ENCODE measurements at places on chromosomes 7 and 10.

GRCh38 chr10:78292250-78292981 is 258.8 kb downstream of the RPS24 start:
- DNase-seq, result no peak

DNA sequence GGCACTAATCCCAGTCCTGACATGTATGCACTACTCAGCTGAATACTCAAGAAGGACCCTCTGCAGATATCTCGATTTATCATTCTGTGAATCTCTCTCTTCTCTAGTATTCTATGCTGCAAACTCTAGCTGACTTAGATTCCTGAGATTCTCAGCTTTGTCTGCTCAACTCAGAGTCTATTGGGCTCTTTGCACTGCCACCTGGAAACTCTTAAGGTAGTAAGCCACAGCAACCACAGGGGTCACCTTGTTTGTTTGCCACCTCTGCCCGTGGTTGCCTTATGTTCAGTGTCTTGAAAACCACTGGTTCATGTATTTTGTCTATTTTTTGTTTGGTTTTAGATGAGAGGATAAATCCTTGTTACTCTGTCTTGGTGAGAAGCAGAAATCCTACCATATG is 72.9 kb downstream of the SP8 start:
- no peak for DNase-seq

- DNase-seq, result no peak
These were observed 51.3 kb upstream of the PLEKHA1 start for GRCh38 chr10:122323189-122323588.

- no peak for DNase-seq
These were observed 181.7 kb downstream of the PTEN start for GRCh38 chr10:88045096-88045495.

DNA sequence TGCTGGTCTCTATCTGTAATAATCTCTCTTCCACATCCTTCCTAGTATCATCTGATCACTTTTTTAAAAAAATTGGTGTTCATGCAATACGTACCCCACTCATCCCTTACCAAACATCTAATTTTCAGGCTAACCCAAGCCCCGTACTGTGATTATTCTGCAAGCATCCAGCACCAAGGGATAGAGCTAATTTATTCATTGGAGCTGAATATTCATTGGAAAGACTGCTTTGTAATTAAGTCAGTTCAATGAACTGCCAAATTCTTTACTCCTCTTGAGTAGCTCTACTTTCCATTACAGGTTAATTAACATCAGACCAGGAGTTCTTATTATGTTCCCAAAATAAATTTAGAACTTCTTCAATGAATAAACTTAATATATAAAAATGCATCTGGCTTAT is 66.4 kb upstream of the MRLN start:
- no peak for DNase-seq

GRCh38 chr10:4546500-4546899 is 279.5 kb upstream of the AKR1E2 start:
- DNase-seq, result peak; percentile 32

DNA sequence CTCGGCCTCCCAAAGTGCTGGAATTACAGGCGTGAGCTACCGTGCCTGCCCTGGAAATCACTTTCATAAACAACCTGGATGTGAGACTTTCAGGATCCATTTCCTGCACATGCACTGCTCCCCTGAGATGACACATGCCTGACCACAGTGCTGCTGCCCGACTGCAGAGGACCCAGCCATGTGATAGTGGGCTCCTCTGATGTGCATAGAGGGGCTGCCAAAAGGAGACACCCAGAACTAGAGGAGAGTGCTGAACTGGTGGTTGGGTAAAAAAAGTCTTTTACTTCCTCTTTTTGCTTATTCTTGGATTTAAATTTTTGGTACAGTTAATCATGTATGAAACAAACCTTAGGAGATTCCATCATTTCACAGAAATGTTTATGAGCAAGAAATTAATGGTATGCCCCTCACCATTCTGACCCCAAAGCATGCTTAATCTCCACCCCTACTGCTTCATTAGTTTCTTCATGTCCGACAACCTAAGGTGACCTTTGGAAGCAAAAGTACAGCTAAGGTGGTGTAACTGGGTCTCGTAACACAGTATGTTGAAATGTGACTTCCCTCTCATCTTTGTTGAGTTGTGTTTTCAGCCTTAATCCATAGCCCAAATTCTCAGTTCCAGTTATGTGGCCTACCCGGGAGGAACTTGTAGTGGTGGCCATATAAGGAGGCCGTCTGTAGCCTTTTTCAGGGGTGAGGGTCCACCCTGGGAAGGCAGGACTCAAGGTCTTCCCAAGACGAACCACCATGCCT is 111.1 kb downstream of the RNF216 start:
- no peak for DNase-seq

- DNase-seq, result no peak
These were observed 18.6 kb downstream of the BLNK start for GRCh38 chr10:96252730-96253129.

- no peak for DNase-seq
These were observed 64.9 kb upstream of the GPR22 start for GRCh38 chr7:107404740-107405537.

GRCh38 chr10:44383749-44384600 is 922 bp downstream of the CXCL12 start:
- peak; percentile 14 for DNase-seq

GRCh38 chr10:59582780-59583179 is 126.9 kb downstream of the SLC16A9 start:
- no peak for DNase-seq

- DNase-seq, result no peak
These were observed 1019.0 kb downstream of the XPNPEP1 start for GRCh38 chr10:108904163-108904838.

DNA sequence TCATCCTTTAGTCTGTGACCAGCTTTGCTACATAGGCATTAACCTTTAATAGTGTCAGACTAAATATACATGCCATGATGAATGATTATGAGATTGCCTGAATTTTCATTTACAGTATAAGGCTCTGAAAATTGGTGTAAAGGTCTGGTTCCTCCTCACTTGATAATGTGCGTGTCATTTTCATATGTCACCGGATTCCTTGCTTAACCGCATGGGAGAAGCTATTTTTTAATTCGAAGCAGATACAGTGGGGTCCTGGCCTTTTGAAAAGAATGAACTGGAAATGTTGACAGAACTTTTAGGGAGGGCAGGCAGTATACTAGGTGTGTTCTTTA is 192.4 kb upstream of the SH2B2 start:
- no peak for DNase-seq

Measured in activated T-cell treated with anti-CD3 and anti-CD28 coated beads, Interleukin-2, amount 50 U/mL, for 48 hours (primary cell).